ENCODE measurements at places on chromosomes 13 and 19.
A peak's percentile ranks its signal among the peaks of the same experiment; 100 is the strongest.

DNA sequence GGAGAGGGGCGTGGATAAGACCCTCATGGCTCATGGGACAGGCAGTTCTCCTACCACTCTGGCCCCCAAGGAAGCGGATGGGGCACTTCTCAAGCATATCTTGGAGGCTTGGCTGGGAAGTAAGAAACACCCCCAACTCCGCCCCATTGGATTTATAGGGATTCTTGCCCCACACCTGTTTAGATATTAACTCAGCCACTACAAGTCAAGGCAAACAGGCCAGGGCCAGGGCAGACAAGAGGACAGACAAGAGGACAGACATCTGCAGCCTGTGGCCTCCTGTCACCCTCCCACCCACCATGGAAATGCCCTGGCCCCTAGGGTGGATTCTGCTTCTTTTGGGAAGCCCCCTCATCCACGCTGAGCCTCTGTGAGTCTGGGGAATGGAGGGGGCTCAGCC is 24.1 kb downstream of the RDH8 start:
- DNase-seq: no peak

- no peak for DNase-seq
Measured at GRCh38 chr13:43203781-43204180, 180.4 kb downstream of the DNAJC15 start.

DNA sequence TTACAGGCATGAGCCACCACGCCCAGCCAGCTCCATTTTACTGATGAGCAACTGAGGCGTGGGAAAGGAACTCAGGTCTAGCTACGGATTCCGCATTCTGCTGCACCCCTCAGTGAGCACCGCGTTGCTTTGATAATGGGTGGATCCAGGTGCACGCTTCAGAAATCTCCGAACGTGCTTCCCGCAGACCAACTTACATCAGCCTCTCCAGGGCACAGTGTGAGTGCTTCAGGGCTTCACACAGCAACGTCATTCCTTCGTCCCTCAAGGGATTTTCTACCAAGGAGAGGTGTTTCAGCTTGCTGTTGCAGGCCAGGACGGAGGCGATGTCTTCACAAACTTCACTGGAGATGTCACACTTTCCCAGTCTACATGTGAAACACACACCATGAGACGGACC is 21.7 kb downstream of the NLRP9 start:
- no peak for DNase-seq

DNA sequence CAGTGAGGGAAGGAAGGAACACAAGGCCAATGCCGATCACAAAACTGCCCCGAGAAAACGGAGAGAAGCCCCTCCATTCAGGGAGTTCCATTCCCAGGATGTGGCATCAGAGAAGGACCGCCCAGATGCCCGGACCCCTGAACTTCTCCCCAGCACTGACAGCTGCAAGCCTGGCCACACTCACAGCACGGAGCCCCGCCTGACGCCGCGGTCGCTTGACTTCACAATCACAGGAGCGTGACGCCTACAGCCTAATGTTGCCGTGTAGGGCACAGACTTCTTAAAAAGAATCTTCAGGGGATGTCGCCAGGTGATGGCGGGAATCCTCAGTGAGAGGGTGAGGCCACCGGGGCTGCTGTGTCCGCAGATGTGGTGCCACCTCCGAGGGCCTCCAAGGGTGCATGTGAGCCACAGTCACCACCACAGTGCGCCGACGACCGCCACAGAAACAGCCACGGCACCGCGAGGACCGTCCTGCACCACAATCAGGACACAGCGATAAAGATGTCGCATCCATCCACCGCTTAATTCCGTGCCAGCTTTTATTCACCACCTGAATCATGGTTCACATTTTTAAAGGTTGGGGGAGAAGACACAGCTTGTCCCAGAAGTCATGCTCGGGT is 77.2 kb downstream of the SPACA7 start:
- no peak for DNase-seq

DNA sequence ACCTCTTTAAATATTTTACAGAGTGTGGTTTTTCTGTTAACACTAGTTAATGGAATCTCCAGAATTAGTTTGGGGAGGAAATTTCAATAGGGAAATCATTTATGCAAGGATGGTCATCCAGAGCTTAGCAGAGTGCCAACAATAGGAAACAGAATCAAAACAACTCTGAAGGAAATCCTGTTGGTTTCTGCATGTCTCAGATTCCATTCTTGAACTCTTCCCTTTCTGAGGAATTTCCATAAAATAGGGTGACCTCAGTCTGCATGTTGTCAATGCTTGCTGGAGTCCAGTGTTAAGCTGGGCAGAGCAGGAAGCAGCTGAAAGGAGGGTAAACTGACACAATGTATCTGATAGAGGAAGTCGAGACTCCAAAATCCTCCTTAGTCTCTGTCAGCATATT is 16.9 kb downstream of the CBY2 start:
- DNase-seq: peak; percentile 24

DNA sequence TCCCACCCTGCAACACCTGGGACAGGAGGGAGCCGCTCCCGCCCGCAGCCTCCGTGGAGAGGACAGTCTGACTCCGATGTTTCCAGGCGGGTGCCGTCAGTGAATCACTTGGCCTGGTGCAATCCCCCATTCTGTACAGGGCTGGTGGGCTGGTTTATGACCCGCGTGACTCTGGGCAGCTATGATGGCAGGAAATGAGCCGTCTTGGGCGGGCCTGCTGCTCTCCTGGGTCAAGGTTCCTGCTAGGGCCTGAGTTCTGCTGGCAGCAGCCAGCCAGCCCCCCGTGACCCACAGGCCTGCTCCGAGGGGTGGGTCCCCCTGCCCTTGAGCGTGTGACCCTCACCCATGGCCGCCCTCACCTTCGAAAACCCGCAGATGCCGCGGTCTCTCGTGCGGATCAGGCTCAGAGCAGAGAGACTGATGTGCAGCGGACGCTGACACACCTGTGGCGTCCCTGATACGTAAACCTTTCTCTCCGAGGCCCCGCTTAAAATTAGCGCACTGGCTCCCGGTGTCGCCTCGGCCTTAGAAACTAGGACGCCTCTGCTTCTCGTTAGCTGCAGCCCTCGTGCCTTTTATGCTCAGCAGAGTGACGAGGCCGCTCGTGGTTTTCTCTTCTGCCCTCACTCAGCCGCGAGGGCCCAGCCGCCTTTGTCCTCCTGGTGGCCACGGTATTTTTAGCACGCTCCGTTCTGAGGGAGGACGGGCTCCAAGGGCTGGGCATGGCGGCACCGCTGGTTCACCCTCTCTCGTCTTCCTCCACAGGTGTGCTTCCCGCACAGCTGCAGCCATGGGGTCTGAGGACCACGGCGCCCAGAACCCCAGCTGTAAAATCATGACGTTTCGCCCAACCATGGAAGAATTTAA is 63.4 kb downstream of the KDM4B start:
- DNase-seq: no peak

- DNase-seq: no peak
Measured at GRCh38 chr13:40200273-40200978, 466.0 kb downstream of the FOXO1 start.

- DNase-seq: no peak
Measured at GRCh38 chr13:73808318-73808717, 325.9 kb downstream of the KLF12 start.

- DNase-seq: no peak
Measured at GRCh38 chr19:27795369-27795768, 1417.6 kb downstream of the UQCRFS1 start.

DNA sequence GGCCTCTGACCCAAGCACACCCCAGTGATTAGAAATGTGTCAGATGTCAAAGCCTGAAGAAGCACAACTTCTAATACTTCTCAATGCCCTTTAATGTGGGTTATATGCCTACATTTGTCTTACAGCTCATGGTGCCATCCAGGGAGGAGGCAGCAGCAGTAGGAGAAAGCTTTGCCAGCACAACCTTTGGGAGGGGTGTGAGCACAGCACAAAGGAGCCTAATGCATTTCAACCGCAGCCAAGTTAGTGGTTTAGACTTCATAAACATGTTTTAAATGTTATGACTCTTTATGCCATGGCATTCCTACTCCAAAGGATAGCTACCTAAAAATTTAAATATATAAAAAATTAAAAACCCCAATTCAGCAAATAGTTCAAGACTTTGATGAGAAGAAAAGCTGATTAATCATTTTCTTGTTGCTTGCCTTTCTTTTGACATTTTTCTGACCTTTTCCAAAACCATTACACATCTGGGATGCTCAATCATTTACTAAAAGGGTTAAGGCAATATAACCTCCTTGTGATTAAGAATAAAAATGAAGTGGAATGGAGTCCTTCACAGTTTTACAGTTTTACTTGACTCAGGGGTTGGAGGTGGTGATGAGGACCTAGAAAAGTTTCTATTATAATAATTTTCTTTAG is 142.7 kb downstream of the DLEU7 start:
- no peak for DNase-seq

- no peak for DNase-seq
Measured at GRCh38 chr13:23684647-23685046, 114.4 kb downstream of the TNFRSF19 start.

DNA sequence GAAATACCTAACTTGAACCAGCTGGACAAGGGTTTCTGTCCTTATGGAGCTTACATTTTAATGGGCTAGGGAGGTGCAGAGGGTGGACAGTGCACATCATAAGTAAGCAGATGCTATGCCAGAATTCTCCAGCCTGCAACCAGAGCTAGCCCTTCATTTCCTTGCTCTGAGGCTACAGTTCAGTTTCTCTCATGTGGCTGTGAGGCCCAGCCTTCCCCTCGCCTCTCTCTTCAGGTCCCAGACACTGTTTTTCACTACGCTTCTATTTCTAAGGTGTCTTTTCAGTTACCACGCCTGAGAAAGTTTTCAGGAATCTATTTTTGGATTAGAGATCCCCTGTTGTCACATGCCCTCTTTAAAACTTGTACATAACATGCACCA is 141.9 kb downstream of the PCCA start:
- no peak for DNase-seq

DNA sequence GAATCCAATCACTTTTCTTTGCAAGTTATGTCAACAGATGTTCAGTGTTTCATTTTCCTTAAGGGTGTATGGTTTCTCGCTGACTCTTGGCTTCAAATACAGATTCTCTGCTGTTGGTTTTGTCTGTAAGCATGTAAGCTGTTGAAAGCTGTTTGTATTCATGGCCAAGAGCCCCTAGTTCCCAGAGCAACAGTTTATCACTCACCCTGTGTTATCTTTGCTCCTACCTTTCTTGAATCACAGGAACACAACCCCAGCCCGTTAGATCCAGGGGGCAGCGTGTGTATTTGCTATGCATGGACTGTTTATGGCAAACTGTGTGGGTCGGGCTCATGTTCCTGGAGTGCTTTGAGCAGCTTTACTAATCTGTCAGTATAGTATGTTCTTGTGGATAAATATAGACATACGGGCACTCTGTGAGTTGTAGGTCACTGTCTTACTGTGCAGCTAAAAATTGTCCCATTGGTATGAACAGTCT is 28.9 kb downstream of the FRY start:
- DNase-seq: no peak

- DNase-seq: no peak
Measured at GRCh38 chr19:32098968-32099367, 246.4 kb upstream of the ZNF507 start.

DNA sequence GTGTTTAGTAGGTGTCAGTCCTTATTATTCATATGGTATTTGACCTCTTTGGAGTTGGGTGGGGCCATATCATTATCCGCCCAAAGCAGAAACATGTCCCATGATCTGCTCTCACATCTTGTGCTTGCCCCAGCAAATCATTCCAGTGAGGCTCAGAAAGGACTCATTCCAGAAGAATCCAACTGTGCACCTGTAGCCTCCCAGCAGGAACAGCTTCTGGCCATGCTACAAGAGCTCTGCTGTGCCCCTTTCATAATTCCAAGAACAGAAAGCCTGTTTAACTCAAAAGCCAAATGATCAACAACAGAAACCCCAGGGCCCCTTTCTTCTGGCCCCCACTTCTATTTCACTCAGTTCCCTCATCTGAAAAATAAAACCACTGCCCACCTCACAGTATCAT is 673.1 kb downstream of the DIAPH3 start:
- DNase-seq: no peak

DNA sequence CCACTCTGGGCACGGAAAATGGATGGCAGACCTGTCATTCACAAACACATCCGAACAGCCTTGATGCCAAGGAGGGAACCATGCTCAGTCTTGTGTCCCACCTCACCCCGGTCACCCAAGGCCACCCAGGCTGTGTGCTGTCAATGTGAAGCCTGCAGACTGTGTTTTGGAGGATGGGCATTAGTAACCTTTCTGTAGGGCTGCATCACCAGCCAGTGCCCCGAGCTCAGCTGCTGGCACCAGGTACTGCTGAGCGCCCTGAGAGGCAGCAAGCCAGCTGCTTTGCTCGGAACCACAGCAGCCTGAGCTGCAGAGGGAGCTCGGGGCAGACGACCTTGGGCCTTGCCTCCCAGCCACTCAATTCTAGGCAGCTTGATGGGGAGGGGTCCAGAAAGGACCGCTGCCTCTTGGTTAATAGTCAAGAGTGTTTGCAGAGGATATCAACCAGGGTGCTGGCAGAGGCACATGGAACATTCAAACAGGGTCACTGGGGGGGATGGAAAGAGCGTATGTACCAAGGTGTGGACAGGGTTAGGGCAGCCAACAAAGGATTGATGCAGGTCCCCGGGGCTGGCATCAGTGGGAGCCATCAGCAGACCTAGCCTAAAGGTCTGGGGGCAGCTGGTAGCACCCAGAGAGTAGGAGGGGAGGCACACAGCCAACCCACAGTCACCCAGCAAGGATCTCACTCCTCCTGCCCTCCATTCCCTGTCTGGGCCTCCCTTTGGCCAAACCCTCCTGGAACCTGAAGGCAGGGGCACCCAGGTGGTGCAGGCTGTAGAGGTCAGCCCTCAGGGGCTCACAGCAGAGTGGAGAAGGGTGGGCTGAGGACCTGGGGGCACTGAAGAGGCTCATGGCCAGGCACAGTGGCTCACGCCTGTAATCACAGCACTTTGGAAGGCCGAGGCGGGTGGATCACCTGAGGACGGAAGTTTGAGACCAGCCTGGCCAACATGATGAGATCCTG is 8.1 kb downstream of the VSTM2B start:
- no peak for DNase-seq

- DNase-seq: no peak
Measured at GRCh38 chr19:5949792-5950305, 28.1 kb downstream of the RANBP3 start.

DNA sequence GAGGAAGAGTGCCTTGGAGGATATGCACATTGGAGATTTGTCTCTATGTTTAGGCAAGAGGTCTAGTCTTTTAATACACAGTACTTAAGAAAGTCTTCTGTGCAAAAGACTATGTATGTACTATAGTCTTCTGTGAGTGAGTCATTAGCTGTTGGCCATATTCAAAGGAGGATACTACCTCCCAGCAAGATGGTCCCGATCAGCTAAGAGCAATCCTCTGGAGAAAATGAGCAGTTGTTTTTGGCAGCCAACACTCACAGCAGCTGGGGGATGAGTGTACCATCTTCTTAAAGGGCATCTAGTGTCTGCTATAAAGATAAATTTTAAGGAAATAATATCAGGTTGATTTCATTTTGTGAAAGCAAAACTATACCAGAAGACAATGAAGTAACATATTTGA is 487.8 kb downstream of the KCTD12 start:
- DNase-seq: no peak

DNA sequence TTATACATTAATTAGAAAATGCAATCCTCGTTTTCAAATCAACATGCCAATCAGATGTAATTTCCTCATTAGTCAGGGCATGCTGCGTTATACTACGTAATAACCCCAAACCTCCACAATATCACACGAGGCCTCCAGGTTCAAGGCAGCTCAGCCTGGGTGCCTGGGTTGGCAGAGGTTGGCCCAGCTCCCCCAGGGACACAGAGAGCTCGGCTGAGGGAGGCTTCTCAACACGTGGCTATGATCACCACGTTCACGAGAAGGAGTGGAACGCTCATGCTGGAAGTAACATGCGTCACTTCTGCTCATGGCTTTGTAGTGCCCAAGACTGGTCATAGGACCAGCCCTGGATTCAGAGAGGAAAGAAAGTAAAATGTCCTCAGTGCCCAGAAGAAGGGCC is 144.9 kb upstream of the SOX1 start:
- no peak for DNase-seq

- no peak for DNase-seq
Measured at GRCh38 chr13:39599842-39600241, 3.2 kb downstream of the LHFPL6 start.
